ENCODE measurements at places on chromosomes 11 and 22. TPM values are rescaled to one million over a fixed set of nuclear protein-coding genes. Genes with fewer than 3 reads are reported as not detected.

Gene RAB39A
- total RNA-seq, result 1.0 TPM

Gene GP1BB
- 1.5 TPM for total RNA-seq

Gene STX5
- total RNA-seq, result 30.4 TPM

Gene CARD16
- total RNA-seq, result 1.2 TPM

GRCh38 chr22:28118957-28119631 is 200.0 kb upstream of the PITPNB start:
- no peaks in the 10 kb centered on the region for H3K27me3 ChIP-seq
- no peaks in the 10 kb centered on the region for H3K4me1 ChIP-seq
- no peak for DNase-seq
- no peak overlapping the region for H3K4me3 ChIP-seq

DNA sequence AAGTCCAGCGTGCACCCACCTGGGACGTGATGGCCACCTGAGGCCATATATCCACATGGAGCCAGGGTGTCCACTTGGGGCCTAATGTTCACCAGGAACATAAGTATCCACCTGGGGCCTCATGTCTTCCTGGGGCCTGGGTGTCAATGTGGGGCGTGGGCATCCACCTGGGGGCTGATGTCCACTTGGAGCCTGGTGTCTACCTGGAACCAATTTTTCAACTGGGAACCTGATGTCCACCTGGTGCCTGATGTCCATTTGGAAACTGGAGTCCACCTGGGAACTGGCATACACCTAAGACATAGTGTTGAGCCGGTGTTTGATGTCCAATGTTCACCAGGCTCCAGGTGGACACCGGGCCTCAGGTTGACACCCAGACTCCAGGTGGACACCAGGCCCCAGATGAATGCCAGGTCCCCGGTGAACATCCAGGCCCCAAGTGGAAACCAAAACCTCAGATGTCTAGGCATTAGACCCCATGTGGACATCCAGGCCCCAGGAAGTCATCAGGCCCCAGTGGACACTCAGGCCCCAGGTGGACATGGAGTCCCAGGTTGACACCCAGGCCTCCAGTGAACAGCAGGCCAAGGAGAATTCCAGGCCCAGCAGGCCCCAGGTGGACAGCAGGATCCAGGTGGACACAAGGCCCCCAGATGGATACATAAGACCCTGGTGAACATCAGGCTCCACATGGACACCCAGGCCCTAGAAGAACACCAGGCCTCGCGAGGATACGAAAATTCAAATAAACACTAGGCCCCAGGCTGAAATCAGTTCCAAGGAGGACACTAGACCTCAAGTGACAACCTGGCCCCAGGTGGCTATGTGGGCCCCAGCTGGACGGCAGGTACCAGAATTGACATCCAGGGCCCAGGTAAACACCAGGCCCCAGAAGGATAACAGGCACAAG is 56.0 kb upstream of the SEPTIN5 start:
- H3K4me3 ChIP-seq, result no peak overlapping the region
- no peaks in the 10 kb centered on the region for H3K36me3 ChIP-seq
- H3K4me1 ChIP-seq, result no peaks in the 10 kb centered on the region
- H3K27ac ChIP-seq, result no peak overlapping the region
- no peak for DNase-seq

All from pancreas (tissue), 10 donors.